ENCODE measurements at places on chromosomes 7 and 10. TPM values are rescaled to one million over a fixed set of nuclear protein-coding genes. Genes with fewer than 3 reads are reported as not detected.

AGAP4 gene
- 6.4 TPM for total RNA-seq

NEUROG3 gene
- not detected for total RNA-seq

ENTPD1 gene
- 0.09 TPM for total RNA-seq

SLC16A12 gene
- not detected for total RNA-seq

AKR1D1 gene
- total RNA-seq: not detected

CLCN1 gene
- total RNA-seq: not detected

MMP21 gene
- not detected for total RNA-seq

ITGB8 gene
- total RNA-seq: 12.6 TPM

EBLN1 gene
- total RNA-seq: not detected

ANKRD2 gene
- total RNA-seq: 0.89 TPM

Data from smooth muscle cell of the umbilical artery (primary cell).